ENCODE measurements at places on chromosomes 13 and 19.

DNA sequence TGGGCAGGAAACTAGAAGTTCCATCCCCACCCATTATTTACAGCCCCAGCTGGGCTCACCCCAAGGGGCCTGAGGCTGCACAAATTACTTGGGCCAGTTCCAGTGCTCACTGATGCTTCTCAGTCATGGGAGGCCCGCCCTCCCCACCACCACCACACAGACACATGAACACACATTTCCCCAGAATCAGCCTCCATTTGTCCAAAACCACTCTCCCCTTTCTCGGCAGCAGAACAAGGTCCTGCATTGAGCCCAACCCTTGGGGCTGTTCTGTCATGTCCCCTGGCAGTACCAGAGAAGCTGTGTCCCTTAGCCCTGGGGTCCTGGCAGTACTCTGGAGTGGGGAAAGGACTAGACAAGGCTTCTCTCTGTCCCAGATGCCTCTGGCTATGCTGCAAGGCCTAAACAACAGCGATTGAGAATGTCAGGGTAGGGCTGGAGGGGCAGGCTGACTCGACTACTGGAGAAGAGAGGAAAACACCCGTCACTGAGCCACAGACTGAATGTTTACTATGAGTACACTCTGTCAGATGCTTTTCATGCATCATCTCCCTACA lies 21.8 kb downstream of the SAMD4B start:
- no peak overlapping the region for H3K4me3 ChIP-seq
- no peaks in the 10 kb centered on the region for H3K4me1 ChIP-seq
- no peak for DNase-seq
- peaks cover 14% of the 10 kb centered on the region for H3K36me3 ChIP-seq

DNA sequence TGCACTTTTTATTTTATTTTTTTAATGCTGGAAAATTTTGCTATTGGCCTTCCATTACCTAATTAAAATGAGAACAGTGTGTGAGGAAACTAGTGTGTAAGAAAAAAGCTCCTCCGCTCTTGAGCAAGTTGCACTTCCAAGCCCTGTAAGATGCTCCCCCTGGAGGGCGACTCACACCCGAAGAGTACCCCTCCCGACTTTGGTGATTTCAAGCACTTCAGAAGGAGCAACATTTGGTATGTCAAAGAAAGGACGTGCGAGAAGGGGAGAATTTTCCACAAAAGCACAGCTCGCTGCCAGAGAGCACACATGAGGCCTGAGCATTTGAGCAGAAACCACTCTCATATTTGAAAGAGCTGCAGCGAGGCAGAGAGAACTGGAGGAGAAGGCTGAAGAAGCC lies 504.4 kb downstream of the FGF9 start:
- no peaks in the 10 kb centered on the region for H3K27me3 ChIP-seq
- no peak overlapping the region for H3K4me3 ChIP-seq
- no peaks in the 10 kb centered on the region for H3K36me3 ChIP-seq
- H3K4me1 ChIP-seq: no peaks in the 10 kb centered on the region
- DNase-seq: peak; percentile 56

DNA sequence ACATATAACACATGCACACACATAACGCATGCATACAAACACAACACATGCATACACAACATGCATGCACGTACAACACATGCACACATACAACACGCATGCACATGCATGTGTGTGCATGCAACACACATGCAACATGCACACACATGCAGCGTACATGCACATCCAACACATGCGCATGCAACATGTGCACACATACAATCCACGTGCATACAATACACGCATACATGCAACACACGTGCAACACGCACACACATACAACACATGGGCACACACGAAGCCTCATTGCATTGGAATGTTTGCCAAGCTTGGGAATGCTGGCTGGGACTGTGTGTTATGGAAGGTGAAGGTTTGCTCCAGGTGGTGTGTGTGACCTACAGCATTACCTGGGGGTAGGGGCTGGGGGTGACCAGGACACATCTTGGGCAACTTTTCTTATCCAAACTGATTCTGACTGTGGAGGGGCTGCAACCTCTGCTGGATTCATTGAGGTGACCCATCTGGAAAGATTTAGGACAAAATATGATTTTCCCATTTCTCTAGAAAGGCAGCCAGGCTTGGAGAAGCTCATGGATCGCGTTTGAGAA lies 58.9 kb downstream of the SPACA7 start:
- DNase-seq: no peak
- H3K4me1 ChIP-seq: no peaks in the 10 kb centered on the region
- no peak overlapping the region for H3K4me3 ChIP-seq
- H3K27me3 ChIP-seq: no peaks in the 10 kb centered on the region
- H3K36me3 ChIP-seq: no peaks in the 10 kb centered on the region

DNA sequence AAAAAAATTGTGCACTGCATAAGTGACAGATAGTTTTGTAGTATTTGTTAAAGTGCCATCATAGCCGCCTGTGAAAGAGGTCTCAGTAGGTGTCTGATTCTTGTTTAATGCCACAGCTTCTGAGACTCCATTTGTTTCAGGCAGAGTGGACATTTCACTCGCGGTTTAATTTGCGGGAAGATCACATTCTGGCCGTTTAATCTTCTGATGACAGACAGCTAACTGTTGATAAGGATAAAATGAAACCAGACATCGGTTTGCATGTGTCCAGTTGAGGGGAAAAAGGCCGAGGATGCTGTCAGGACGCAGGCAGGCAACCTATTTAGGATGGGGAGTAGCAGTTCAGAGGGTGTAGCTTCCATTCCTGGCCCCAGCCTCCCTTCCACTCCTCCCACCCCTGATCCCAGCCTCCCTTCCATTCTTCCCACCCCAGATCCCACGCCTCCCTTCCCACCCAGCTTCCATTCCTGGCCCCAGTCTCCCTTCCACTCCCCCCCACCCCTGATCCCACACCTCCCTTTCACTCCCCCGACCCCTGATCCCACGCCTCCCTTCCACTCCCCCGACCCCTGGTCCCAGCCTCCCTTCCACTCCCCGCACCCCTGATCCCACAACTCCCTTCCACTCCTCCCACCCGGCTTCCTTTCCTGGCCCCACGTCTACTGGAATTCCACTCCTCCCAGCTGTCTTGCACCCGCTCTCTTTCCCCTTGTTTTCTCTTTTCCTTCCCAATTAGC lies 23.8 kb downstream of the ATP11A start:
- no peaks in the 10 kb centered on the region for H3K36me3 ChIP-seq
- DNase-seq: no peak
- H3K4me3 ChIP-seq: no peak overlapping the region
- peaks cover 17% of the 10 kb centered on the region for H3K4me1 ChIP-seq

- H3K27me3 ChIP-seq: no peaks in the 10 kb centered on the region
- no peak for DNase-seq
- H3K36me3 ChIP-seq: no peaks in the 10 kb centered on the region
- no peak overlapping the region for H3K27ac ChIP-seq
These were observed 70.7 kb upstream of the ANKRD10 start for GRCh38 chr13:110985541-110985940.

GRCh38 chr13:111247552-111247951 lies 72.9 kb upstream of the TEX29 start:
- H3K4me1 ChIP-seq: peaks cover 5% of the 10 kb centered on the region
- H3K27me3 ChIP-seq: no peaks in the 10 kb centered on the region
- no peak for DNase-seq
- peaks cover 2% of the 10 kb centered on the region for H3K36me3 ChIP-seq
- no peak overlapping the region for H3K27ac ChIP-seq

GRCh38 chr13:111919849-111920248 lies 147.1 kb upstream of the SOX1 start:
- no peak overlapping the region for H3K4me3 ChIP-seq
- no peaks in the 10 kb centered on the region for H3K4me1 ChIP-seq
- H3K27me3 ChIP-seq: no peaks in the 10 kb centered on the region
- DNase-seq: no peak

DNA sequence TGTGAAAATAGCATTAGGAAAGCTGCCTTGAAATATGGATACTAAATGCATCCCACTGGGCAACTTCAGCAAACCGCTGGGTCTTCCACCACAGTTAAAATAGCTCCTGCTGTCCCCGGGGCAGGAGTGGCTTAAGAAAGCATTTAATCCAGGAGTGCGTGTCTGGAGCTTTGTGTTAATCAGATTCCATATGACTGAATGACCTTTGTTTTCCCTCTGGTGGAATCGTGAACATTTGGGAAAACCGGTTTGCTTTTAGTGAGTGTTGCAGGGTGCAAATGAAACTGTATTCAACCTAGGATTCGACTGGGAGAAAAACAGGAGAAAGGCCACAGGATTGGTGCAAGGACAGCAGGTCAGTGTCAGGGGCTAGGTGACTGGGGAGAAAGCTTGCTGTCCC lies 237.6 kb upstream of the MAB21L1 start:
- DNase-seq: no peak
- no peaks in the 10 kb centered on the region for H3K36me3 ChIP-seq
- H3K4me1 ChIP-seq: no peaks in the 10 kb centered on the region
- H3K27ac ChIP-seq: no peak overlapping the region

GRCh38 chr19:18594096-18594823 lies 5.7 kb downstream of the REX1BD start:
- H3K4me1 ChIP-seq: peaks cover 16% of the 10 kb centered on the region
- H3K27me3 ChIP-seq: no peaks in the 10 kb centered on the region
- peaks cover 3% of the 10 kb centered on the region for H3K36me3 ChIP-seq

DNA sequence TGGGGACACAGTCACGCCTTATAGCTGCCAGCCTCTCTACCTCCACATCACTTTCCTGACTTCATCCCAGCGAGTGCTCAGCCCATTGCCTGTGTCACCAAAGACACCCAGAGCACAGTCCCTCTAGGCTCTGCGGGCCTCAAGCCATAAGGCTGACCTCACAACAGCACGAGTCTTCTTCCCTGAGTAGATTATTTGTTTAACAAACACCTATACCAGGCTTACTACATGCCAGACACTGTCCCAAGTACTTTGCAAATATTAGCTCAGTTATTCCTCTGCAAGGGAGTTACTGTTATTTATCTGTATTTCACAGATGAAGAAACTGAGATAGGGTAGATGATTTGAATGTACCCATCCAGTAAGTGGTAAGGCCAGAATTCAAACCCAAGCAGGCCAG lies 504.3 kb downstream of the COG6 start:
- H3K27me3 ChIP-seq: no peaks in the 10 kb centered on the region
- no peak overlapping the region for H3K27ac ChIP-seq
- DNase-seq: no peak
- H3K4me3 ChIP-seq: no peak overlapping the region
- no peaks in the 10 kb centered on the region for H3K36me3 ChIP-seq

- H3K27ac ChIP-seq: no peak overlapping the region
- DNase-seq: no peak
- H3K36me3 ChIP-seq: peaks cover 2% of the 10 kb centered on the region
- H3K27me3 ChIP-seq: no peaks in the 10 kb centered on the region
These were observed 4.8 kb downstream of the MKNK2 start for GRCh38 chr19:2046046-2046907.

GRCh38 chr19:29445246-29445645 lies 80.5 kb upstream of the VSTM2B start:
- H3K36me3 ChIP-seq: no peaks in the 10 kb centered on the region
- no peak overlapping the region for H3K4me3 ChIP-seq
- H3K27ac ChIP-seq: no peak overlapping the region
- no peak for DNase-seq

DNA sequence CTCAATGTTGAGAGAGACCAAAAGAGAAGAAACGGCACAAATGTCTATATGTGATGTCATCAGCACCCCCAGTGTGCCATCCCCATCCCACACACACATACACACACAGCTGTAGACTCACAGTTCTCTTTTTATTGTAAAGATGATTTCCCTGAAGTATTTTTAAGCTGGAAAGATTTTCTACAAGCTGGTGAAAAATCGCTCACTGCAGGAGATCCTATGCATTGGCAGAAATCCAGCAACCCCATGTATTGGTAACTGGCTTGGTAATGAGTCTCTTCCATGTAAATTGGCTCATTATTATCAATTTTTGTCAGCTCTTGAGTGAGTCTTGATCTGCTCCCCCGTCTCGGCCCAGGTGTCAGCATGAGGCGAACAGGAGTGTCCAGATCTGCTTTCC lies 107.1 kb upstream of the UQCRFS1 start:
- H3K4me1 ChIP-seq: peaks cover 5% of the 10 kb centered on the region
- H3K4me3 ChIP-seq: no peak overlapping the region
- DNase-seq: no peak
- H3K27me3 ChIP-seq: no peaks in the 10 kb centered on the region
- H3K36me3 ChIP-seq: no peaks in the 10 kb centered on the region

- H3K36me3 ChIP-seq: no peaks in the 10 kb centered on the region
- DNase-seq: no peak
- no peak overlapping the region for H3K4me3 ChIP-seq
- no peak overlapping the region for H3K27ac ChIP-seq
These were observed 34.8 kb upstream of the SGCG start for GRCh38 chr13:23146006-23146405.

GRCh38 chr13:106159295-106160195 lies 375.9 kb downstream of the EFNB2 start:
- H3K36me3 ChIP-seq: no peaks in the 10 kb centered on the region
- no peaks in the 10 kb centered on the region for H3K27me3 ChIP-seq

DNA sequence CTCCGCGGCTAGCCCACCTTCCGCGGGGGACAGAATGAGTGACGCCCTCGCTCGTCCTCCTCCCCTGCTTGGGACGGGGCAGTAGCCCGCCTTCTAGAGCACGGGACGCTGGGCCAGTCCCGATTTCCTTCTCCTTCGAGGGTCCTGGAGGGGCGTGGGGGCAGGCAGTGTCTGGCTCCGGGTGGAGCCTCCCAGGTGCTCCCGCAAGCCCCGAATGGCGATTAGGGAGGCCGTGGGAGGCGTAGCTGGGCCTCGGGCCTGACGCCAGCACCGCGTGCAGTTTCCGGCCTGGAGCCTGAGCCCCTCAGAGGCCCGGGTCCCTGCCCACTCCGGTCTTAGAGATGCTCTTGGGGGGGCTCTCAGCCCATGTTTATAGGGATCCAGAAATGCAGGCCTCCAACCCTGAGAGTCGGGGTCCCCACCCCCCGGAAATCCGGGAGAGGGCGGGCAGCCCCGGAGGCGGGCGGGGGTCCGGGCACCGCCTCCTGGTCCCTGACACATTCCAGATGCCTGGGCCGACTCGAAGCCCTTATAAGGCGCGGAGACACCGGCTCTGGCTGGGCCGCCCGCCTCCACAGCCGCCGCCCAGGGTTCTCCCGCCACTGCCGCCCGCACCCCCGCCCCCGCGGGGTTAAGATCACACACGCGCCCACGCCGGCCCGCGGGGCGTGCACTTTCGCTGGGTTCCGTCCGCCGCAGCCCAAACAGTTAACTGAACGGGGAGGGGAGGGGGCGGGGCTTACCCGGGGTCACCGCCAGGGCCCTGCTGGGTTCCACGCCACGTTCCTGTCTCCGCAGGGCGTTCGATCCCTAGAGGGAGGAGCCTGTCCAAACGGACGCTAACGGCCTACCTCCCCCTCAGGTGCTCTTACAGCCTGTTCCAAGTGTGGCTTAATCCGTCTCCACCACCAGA lies 1.5 kb downstream of the MYADM start:
- DNase-seq: peak; percentile 96
- H3K27ac ChIP-seq: peak overlapping the region; percentile 87
- H3K36me3 ChIP-seq: peaks cover 3% of the 10 kb centered on the region

GRCh38 chr13:102597029-102597961 lies 509 bp downstream of the TPP2 start:
- peak overlapping the region; percentile 51 for H3K27ac ChIP-seq
- no peaks in the 10 kb centered on the region for H3K36me3 ChIP-seq
- H3K27me3 ChIP-seq: no peaks in the 10 kb centered on the region
- H3K4me3 ChIP-seq: peak overlapping the region; percentile 95
- peak; percentile 35 for DNase-seq
- peaks cover 6% of the 10 kb centered on the region for H3K4me1 ChIP-seq

- H3K36me3 ChIP-seq: no peaks in the 10 kb centered on the region
- no peak overlapping the region for H3K4me3 ChIP-seq
- H3K27me3 ChIP-seq: no peaks in the 10 kb centered on the region
- DNase-seq: no peak
- no peak overlapping the region for H3K27ac ChIP-seq
These were observed 2.8 kb upstream of the FCGBP start for GRCh38 chr19:39937094-39937720.

GRCh38 chr13:111395511-111396393 lies 75.3 kb downstream of the TEX29 start:
- no peak overlapping the region for H3K4me3 ChIP-seq
- no peaks in the 10 kb centered on the region for H3K27me3 ChIP-seq
- H3K36me3 ChIP-seq: no peaks in the 10 kb centered on the region
- H3K27ac ChIP-seq: no peak overlapping the region
- no peaks in the 10 kb centered on the region for H3K4me1 ChIP-seq
- no peak for DNase-seq
